ENCODE measurements at places on chromosomes 5 and 9.
A peak's percentile ranks its signal among the peaks of the same experiment; 100 is the strongest.

GRCh38 chr5:79050498-79050897, 19.0 kb downstream of the DMGDH start:
- DNase-seq, result no peak

DNA sequence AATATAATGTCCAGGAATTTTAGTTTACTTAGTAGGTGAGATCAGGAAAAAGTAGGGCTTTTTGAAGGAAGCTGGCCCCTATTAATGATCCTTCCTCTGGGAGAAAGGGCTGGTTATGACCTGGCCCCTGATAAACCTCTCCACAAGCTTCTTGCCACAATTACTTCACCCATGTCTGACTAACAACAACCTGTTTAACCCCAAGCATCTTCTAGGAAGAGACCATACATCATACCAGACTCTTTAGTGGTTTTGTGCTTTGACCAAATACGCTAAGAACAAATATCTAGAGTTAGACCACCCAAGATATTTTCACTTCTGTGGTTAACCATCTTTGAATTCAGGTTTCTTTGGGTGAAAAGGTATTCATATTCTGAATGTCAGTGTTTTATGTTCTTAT, 174.0 kb upstream of the SLC27A6 start:
- DNase-seq, result no peak

DNA sequence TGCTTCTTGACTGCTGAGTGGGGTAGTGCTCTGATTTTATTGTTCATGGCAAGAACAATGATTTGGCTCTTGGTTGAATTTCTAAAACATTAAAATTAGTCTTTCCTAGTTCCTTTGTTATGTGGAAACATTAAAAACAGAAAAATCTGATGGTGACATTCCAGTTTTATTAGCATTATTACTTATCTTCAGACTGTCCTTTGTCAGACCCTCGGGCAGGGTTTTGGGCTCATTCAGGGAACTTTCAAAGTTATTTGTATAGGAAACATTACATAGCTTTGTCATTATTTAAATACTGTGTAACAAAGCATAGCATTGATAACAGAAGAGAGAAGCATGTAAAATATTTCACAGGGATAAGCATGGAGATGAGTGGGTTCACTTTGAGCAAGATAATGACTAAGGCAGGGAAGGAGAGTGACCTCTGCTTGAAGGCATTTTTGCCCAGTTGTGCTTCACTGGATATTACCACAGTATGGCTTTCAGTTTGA, 119.9 kb downstream of the KDM4C start:
- no peak for DNase-seq

GRCh38 chr9:119313846-119314245, 55.4 kb downstream of the BRINP1 start:
- no peak for DNase-seq

DNA sequence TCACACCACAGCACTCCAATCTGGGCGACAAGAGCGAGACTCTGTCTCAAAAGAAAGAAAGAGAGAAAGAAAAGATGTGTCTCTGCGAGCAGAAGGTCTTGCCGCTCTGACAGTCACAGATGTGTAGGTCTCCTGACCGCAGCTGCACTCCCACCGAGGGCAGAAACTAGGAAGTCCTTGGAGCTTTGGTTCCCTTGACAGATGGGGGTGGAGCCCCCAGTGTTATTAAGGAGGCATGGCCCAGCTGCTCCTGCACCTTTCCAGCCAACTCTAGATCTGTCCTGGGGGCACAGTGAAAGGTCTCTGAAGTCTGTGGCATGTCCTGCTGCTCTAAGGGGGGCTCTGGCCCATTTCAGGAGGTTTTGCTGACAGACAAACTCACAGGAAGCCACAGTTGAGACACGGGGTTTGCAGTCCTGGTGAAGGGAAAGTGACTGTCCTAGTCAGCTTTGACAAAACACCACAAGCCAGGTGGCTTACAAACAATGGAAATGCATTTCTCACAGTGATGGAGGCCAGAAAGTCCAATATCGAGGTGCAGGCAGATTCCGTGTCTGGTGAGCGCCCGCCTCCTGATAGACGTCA, 9.0 kb upstream of the DIPK1B start:
- no peak for DNase-seq

GRCh38 chr9:5843794-5844471, 11.0 kb upstream of the ERMP1 start:
- peak; percentile 58 for DNase-seq

GRCh38 chr9:129988607-129989361, 54.2 kb downstream of the FNBP1 start:
- no peak for DNase-seq

Data from NCI-H2227 treated with DMSO at 0.1 percent for 48 hours (cell line).